DMS153 (cell line): ENCODE measurements at places on chromosomes 2 and 18.

DNA sequence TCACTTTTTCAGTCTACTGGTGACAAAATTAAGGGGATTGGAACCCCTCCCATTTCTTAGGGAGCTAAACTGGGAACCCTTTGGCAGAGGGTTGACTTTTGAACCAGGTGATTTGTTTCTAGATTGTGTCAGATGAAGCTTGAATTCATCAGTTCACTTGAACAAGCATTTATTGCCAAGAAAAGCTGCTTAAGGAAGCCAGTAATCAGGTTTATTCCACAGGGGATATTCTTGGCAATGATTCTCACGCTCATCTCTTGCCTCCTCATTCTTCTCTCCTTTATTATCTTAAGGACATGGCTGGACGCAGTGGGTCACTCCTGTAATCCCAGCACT lies 101.0 kb downstream of the ALPK2 start:
- no peak for DNase-seq

- no peak for DNase-seq
Measured at GRCh38 chr2:107775211-107775610, 51.5 kb upstream of the RGPD4 start.

DNA sequence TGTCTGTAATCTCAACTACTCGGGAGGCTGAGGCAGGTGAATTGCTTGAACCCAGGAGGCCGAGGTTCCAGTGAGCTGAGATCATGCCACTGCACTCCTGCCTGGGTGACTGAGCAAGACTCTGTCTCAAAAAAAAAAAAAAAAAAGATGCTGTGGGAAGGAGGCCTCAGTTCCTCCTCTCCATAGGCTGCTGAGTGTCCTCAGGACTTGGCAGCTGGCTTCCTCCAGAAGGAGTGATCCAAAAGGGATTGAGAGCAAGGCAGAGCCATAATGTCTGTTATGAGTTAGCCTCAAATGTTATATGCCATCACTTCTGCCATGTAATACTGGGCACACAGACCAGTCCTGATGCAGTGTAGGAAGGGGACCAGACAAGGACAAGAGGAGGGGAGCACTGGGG lies 6.6 kb upstream of the NPC1 start:
- DNase-seq, result no peak

- DNase-seq, result no peak
Measured at GRCh38 chr2:151114874-151115273, 146.8 kb downstream of the RBM43 start.

GRCh38 chr2:60424233-60424632 lies 129.2 kb downstream of the BCL11A start:
- DNase-seq, result no peak

GRCh38 chr2:123438251-123438650 lies 586.8 kb upstream of the CNTNAP5 start:
- no peak for DNase-seq

DNA sequence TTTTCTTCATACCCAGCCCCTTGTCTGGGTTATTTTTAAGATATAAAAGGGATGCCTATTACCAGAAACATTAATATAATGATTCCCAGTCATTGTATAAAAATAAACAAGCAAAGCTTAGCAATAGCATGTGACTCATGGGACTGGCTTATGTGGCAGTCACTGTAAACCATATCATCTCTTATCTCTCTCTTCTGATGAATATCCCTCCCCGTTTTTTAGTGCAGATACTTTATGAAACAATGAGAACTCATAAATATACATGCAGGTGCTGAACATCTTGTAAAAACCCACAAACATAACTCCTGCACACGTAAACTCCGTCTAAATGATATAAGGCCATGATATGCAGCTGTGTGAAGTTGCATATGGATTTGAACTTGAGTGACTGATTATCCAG lies 154.9 kb downstream of the MGAT5 start:
- DNase-seq, result no peak

DNA sequence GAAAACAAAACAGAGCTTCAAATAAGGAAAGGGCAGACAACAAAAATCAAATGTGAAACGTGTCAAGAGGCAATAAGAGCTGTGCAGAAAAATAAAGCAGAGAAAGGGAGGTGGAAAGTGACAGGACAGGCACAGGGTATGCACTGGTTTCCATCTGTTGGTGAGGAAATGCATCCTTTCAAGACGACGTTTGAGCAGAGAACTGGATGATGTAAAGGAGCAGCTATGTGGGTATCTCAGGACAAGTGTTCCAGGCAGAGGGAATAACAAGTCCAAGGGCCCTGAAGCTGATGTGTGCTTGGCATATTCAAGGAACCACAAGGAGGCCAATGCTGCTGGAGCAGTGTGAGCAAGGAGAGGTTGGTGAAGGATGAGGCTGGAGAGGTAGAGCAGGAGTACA lies 168.9 kb upstream of the SERPINE2 start:
- no peak for DNase-seq

DNA sequence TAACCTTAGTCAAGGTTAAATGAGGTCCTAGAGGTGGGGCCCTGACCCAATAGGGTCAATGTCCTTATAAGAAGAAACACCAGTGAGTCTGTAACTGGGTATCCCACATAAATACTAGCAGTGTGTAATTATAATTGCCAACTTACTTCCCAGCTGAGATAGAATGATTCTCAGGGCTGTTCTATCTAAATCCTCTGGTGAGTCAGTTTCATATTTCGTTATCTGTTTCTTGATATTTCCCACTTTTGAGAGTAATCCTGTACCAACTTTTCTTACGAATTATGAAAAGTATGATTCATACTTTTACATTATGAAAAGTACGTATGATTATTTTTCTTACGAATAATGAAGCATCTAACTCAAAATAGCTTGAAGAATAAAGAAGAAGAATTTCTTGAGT lies 546.8 kb upstream of the NETO1 start:
- DNase-seq, result no peak

GRCh38 chr2:159300586-159300985 lies 14.1 kb upstream of the WDSUB1 start:
- no peak for DNase-seq

DNA sequence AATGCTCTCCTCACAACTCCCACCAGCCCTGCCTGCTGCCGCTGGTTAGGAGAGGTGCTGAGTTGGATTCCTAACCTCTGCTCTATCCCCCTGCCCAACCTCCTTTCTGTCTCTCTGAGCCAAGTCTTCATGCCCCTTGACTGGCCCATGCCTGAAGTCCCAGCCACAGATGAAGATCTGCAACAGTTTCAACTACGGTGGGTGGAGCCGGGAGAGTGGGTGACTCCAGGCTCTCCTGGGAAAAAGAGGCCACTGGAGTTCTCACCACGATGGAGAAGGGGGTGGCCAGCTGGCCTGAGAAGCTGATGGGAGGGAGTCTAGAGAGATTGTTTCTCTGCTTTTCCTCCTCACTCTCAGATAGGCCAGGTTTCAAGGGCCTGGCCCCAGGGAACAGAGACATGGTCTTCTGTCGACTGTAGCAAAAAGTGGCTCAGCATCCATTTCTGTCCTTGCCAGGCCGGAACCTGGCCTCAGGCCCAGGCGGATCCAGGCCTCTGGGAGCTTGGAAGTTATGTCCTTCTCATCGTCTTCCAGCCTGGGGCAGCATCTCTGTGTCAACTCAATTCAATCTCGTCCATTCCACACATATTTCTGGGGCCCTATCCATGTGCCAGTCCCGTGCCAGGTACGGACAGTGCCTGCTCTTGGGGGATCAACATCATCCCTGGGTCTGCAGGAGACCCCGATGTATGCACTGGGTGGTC lies 75.3 kb downstream of the INHBB start:
- DNase-seq, result no peak

DNA sequence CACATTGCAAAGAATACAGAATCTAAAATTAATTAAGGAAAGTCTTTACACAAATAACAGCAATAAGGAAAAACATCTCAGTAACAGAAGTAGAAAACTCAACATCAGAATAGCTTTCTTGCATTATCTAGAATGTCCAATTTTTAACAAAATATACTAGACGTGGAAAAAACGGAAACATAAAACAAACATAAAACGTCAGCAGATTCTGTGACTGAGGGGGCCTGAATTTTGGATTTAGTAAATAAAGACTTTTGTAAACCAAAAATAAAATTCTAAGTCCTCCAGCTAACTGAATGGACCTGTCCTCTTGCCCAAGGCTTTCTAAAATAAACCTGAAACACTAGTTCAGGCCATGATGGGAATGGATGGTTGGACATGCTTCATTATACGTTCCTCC lies 773.5 kb upstream of the LRRTM1 start:
- DNase-seq, result no peak

DNA sequence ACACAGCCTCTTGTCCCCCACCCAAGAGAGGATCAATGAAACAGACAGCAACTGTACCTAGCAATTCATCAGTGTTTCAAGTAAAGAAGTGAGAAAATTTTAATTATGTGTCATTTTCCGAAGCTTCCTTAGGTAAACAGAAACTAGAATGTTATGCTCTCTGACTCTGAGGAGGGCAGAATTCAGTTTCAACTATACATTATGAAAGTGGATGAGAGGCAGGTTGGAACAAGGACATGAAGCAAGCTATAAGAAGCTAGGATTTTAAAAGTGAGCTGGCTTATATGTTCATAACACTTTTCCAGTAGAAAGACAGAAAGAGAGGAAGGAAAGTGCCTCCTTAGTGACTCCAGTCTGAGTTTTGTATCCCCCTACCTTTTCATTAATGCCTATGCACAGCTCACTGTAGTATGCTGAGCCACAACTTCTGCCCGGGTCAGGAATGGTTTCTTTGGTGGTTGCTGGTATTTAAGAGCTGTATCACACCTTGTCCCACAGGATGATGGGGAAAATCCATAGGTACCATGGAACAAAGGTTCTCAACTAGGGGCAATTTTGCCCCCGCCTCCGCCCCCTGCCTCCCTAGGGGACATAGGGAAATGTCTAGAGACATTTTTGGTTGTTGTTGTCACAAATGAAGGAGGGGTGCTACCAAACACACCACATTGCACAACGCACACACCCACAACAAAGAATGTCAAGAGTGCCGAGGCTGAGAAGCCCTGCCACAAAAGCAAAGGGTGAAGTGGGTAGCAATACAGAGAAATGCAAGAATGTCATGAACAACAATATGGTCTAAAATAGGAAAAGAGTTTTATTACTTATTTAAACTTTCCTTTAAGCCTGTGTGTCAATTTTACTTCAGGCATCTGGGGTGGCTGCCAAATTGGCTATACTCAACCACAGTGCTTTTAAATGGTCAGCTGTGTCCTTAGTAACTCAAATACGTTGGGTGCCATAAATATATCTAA lies 161.0 kb upstream of the ZFP36L2 start:
- no peak for DNase-seq

GRCh38 chr2:63665846-63666475 lies 77.2 kb downstream of the MDH1 start:
- no peak for DNase-seq

DNA sequence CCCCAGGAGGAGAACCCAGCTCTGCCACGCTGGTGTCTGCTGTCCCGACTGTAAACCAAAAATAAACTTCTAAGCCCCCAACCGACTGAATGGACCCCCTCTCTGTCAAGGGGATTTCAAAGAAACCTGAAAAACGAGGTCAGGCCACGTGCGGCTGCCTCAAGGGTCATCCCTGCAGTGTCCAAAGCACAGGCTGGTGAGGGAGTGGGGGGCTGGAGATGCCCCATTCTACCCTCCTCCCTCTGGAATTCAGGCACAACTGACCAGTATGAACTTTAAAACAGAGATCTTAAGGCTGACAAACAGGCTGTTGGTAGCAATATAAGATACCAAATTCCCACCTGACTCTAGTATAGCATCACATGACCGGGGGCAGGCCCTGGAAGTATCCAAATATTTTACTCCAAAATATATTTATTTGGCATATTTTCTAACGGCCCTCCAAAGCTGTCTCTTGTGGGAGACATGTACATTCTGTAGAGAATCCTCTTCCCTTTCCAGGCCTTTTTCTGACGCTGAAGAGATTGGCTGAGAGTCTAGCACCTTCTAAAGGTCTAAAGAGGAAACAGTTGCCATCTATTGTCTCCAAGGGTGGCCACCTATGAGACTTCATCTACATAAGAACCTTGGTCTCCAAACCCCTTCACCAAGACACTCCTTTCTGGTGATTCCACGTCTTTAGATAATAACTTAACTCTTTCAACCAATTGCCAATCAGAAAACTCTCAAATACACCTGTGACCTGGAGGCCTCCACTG lies 40.4 kb upstream of the CTDP1 start:
- no peak for DNase-seq

DNA sequence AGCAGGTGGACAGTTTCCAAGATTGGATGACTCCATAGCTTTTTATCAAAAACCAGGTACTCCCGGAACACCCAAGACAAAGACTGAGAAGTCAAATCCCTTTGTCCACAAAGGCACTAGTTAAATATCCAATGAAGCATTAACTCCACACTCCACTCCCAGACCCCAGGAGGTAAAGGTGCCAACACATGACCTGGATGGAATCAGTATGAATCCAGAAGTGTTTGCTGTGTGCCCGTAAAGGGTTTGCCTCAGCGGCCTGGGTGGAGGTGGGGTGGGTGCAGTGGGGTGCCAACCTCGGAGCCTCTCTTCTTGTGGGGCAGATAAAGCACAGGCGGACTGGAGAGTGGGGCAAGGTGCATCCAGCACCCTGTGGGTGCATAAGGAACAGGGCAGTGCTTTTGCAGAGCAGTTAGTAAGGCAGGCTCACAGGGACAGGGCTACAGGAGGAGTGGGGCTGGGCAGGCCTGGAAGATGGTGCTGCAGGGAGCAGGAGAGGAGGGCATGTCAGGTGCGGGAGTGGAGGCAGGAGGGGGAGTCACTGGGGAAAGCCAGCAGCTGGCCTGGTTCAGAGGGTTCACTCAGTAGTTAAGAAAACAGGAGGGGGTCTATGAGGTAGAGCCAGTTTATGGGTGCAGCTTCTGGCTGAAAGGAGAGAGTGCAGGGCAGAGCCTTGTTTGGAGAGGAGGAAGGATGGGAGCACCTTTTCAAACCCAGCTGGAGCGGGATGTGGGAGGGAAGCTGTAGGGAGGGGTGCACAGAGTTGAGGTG lies 208.4 kb upstream of the SMAD2 start:
- DNase-seq, result no peak

- no peak for DNase-seq
Measured at GRCh38 chr2:46591562-46591961, 112.2 kb downstream of the TMEM247 start.

DNA sequence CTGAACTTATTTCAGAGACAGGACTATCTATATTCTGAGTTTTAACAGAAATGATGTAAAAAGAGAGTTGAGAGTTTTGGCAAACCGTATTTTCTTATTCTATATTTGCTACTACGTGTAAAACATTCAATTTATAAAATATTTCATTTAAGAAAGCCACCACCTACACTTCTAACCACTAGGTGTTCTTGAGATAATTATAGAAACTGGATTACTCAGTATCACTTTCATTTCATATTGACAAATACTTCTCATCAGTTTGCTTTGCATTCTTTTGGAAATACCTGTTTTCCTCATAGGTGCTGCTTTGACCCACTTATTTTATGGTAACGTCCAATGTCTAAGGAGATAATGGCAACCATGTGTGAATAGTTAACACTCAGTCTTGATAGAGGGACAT lies 103.3 kb upstream of the LYPD1 start:
- no peak for DNase-seq

GRCh38 chr2:111185361-111186022 lies 64.8 kb downstream of the BCL2L11 start:
- peak; percentile 70 for DNase-seq

DNA sequence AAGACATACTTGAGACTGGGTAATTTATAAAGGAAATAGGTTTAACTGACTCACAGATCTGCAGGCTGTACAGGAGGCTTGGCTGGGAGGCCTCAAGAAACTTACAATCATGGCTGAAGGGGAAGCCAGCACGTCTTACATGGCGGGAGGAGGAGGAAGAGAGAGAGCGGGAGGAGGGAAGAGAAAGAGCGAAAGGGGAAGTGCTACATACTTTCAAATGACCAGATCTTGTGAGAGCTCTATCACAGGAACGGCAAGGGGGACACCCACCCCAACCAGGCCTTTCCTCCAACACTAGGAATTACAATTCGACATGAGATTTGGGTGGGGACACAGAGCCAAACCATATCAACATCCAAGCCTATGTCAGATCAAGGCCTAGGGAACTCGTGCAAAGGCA lies 24.2 kb downstream of the MYL12B start:
- no peak for DNase-seq
